GM12878 (cell line): ENCODE measurements at places on chromosomes 5 and 9.

DNA sequence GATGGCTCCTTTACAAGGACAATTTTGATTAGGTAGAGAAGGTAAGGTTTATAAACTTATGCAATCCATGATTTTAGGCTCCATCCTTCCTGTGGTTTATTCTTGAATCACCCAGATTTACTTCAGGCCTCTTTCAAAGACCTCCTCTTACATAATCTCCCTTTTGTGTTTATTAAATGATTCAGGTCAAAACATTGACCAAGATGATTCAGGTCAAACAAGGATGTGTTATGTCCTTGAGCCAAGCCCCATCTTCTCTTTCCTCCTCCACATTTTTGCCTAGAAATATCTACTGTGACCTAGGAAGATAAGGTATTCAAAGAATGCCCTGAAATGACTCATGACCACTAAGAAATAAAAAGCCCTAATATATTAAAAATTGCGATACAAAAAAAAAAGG lies 31.8 kb upstream of the TLR4 start:
- DNase-seq, result no peak
- no peaks in the 10 kb centered on the region for H3K36me3 ChIP-seq
- no peak overlapping the region for H3K27ac ChIP-seq
- H3K27me3 ChIP-seq, result no peaks in the 10 kb centered on the region

DNA sequence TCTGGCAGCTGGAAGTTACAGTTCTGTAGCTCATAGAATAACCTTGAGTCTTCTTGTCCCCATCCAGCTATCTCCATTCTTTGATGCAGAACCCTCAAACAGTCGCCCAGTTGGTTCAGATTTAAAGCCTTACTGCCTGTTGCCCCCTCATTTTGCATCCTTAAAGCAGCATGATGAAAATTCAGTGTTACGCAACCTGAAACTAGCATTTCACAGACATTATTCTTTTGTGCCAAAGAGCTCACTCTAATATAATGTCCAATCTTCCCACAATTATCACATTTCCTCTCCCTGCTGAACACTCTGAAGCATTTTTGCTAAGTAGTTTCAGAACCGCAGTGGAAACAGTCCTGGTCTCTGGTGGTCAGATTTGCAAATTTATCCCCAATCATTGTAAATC lies 318.0 kb downstream of the PSAT1 start:
- H3K36me3 ChIP-seq, result no peaks in the 10 kb centered on the region
- H3K4me3 ChIP-seq, result no peak overlapping the region
- 0 out of 2 replicates have a peak, but pooled peaks cover under 1% of the 10 kb centered on the region for H3K27me3 ChIP-seq
- no peak for DNase-seq
- H3K27ac ChIP-seq, result no peak overlapping the region

DNA sequence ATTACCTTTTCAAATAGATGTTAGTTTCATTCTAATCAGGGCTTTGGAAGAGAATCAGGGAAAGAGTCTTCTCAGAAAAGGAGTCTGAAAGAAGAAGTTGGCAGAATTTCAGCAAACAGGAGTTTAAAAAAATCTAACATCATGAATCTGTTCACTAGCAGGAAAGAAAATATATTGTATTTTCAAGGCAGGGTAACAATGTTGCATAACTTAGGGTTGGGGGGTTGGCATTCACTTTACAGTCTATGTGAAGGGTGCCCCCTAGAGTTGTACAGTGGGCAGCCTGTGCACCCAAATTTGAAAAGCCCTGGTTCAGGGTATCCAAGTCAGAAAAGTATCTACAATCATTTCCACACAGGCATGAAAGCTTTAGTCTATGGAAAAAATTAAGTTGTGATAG lies 348.4 kb upstream of the SLC30A5 start:
- no peaks in the 10 kb centered on the region for H3K36me3 ChIP-seq
- H3K4me3 ChIP-seq, result no peak overlapping the region
- no peak for DNase-seq
- no peak overlapping the region for H3K27ac ChIP-seq

- H3K27me3 ChIP-seq, result no peaks in the 10 kb centered on the region
- DNase-seq, result no peak
- no peak overlapping the region for H3K4me3 ChIP-seq
- H3K36me3 ChIP-seq, result no peaks in the 10 kb centered on the region
Observed at GRCh38 chr5:76479973-76480667, 77.0 kb downstream of the IQGAP2 start.

- no peaks in the 10 kb centered on the region for H3K36me3 ChIP-seq
- DNase-seq, result no peak
- H3K4me3 ChIP-seq, result no peak overlapping the region
- H3K27me3 ChIP-seq, result no peaks in the 10 kb centered on the region
- no peak overlapping the region for H3K27ac ChIP-seq
Observed at GRCh38 chr5:25418319-25418859, 773.6 kb upstream of the CDH10 start.

DNA sequence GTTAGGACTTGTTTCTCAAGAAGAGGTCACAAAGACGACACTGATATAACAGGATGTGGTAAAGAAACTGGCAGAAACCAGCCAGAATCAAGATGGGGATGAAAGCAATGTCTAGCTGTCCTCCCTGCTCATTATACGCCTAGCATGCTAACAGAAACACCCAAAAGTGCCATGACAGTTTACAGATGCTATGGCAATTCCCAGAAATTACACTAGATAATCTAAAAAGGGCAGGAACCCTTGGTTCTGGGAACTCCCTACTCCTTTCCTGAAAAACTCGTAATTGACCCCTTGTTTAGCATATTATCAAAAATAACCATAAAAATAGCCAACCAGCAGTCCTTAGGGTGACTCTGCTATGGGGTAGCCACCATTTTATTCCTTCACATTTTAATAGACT lies 10.9 kb upstream of the MRPS30 start:
- H3K27ac ChIP-seq, result no peak overlapping the region
- no peak for DNase-seq
- no peaks in the 10 kb centered on the region for H3K27me3 ChIP-seq
